Fibroblast of skin of right biceps (primary cell): ENCODE measurements at places on chromosomes 3 and 15.

- DNase-seq = peak; percentile 49
Observed at GRCh38 chr3:45665101-45665572, 24.1 kb upstream of the SACM1L start.

- no peak for DNase-seq
Observed at GRCh38 chr15:80582816-80583423, 112.2 kb upstream of the ABHD17C start.

DNA sequence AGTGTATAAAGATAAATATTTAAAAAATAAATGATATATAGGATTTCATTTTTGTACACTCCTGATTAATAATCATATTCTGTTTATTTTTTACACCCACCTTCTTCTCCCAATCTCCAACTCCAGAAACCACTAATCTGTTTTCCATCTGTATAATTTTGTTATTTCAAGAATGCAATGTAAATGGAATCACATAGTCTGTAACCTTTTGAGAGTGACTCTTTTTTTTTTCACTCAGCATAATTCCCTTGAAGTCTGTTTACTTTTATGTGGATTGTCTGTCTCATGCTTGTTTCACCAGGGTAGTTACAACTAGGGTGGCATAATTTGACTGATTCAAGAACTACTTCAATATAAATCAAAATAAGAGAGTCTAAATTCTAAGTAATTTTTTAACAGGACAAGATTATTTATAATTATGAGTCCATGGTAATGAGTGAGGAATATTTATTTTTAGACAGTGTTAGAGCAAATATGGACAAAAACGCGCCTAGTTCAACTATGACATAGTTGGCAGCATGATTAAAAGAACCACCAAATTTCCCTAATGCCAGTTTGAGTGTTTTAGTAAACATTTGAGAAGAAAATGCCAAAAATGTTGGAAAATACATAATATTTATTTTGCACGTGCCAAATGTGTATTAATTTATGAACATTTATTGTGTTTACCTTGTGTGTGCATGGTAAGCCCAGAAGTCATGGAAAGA lies 19.4 kb upstream of the MFSD1 start:
- no peak for DNase-seq

DNA sequence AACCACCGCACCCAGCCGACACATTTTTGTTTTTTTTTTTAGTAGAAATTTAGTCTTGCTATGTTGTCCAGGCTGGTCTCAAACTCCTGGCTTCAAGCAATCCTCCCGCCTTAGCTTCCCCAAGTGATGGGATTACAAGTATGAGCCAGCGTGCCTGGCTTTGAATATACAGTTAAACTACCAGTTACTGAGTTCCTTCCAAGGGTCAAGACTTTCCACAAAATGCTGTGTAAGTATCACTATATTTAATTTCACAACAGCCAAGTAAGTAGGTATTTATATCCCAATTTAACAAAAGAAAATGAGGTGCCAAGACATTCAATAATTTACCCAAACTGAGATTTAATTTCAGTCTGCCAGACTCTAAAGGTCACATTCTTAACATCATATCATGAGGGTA lies 181.3 kb upstream of the TMC3 start:
- no peak for DNase-seq

- peak; percentile 50 for DNase-seq
Observed at GRCh38 chr3:1578124-1578806, 485.4 kb downstream of the CNTN6 start.

GRCh38 chr3:52289338-52289746 lies 1.7 kb downstream of the GLYCTK start:
- DNase-seq = no peak

DNA sequence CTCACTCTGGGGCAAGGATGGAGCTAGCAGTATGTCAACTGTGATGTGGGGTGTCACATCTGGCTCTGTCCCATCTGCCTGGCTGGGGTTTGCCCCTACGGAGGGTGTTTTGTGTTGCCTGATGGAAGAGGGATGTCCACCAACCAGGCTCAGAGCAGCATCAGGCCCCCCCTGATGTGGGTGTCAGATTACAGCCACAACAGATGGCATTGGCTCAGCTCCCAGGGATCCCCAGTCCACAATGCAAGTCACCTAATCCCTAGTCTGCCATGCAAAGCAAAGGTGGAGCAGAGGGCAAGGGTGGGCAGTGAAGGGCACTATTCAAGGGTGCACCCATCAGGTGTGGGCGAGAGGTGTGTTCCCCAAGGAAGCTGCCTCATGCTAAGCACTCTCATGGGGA lies 48.9 kb upstream of the AMOTL2 start:
- DNase-seq = peak; percentile 73

DNA sequence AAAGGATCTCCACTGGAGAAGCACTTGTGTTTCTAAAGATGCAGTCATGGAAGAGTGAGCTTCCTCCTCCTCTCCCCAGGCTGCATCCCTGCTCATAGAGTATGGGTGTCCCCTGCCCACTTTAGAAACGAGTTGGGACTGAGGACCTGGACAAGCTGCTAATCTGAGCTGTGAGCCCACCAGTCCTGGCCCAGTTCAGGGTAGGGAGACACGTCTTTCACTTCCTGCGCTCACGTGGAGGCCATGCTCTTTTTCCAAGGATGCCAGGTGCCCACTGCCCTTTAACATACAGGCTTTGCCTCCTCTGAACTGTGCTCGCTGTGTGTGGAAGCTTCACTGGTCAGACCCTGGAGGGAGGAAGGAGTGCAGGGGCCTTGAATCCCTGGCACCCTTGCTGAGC lies 316.3 kb downstream of the UACA start:
- DNase-seq = no peak

GRCh38 chr3:39260957-39261356 lies 18.9 kb downstream of the CX3CR1 start:
- DNase-seq = peak; percentile 85

DNA sequence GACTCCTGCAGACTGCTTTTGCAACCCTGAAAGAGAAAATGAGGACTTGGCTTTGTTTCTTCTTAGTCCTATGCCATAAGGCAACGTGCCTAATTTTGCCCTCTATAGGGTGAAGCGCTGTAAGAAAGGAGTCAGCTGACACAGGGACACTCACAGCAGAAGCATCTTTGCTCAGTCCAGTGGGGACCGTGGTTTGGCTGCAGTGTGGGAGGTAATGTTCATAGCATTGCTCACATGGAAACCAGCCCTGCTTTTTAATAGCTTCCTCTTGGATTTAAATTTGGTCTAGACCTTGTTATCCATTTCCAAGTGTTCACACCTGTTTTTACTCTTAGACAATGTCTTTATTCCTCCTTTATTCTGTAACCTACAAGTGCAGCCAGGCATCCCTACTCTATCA lies 1032.1 kb downstream of the NTRK3 start:
- peak; percentile 84 for DNase-seq

DNA sequence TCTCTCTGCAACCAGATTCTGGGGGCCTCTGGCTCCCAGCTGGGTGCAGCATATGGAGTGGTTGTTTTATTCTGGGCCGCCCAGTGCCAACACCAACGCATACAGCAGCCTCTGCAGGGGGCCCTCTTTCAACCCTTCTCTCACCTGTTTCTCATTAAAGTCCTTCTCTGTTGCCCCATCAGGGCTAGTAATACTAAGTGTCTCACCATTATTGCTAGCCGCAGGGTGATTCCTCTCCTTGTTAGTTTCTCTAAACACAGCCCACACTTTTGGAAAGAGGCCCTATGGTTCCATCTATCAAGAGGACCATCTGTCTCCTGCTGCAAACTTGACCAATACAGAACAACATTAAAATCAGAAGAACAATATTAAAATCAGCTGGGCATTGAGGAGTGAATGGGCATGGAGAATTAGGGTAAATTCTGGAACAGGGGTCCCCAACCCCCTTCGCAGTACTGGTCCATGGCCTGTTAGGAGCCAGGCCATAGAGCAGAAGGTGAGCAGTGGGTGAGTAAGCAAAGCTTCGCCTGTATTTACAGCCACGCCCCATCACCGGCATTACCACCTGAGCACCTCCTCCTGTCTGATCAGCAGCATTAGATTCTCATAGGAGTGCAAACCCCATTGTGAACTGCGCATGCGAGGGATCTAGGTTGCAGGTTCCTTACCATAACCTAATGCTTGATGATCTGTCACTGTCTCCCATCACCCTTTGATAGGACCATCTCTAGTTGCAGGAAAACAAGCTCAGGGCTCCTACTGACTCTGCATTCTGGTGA lies 36.5 kb downstream of the ALS2CL start:
- no peak for DNase-seq

DNA sequence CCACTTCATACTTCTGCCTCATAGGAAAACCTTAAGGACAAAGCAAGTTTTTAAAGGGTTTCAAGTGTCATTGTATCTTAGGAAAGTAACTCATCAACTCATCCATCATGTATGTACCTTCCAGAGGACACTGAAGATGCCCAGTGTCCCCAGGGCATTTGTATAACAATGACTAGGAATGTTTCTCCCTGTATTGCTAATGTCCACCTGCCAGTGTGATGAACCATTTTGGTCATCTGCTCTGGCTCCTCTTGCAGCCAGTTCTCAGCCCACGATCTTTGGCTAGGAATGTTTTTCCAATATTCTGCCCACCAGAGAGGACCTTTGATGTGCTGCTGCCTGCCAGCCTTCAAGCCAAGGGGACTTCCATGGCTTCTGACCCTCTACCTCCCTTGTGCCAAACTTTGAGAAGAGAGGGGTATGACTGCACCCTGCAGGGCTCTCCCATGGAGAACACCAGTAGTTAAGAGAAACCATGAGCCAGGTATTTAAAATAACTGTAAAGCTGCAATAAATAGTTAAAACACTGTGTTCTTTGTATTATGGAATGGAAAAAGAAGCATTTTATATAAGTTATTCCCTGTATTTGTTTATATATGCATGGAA lies 11.4 kb downstream of the LMOD3 start:
- no peak for DNase-seq

- no peak for DNase-seq
Observed at GRCh38 chr3:33521736-33522135, 81.5 kb upstream of the UBP1 start.

DNA sequence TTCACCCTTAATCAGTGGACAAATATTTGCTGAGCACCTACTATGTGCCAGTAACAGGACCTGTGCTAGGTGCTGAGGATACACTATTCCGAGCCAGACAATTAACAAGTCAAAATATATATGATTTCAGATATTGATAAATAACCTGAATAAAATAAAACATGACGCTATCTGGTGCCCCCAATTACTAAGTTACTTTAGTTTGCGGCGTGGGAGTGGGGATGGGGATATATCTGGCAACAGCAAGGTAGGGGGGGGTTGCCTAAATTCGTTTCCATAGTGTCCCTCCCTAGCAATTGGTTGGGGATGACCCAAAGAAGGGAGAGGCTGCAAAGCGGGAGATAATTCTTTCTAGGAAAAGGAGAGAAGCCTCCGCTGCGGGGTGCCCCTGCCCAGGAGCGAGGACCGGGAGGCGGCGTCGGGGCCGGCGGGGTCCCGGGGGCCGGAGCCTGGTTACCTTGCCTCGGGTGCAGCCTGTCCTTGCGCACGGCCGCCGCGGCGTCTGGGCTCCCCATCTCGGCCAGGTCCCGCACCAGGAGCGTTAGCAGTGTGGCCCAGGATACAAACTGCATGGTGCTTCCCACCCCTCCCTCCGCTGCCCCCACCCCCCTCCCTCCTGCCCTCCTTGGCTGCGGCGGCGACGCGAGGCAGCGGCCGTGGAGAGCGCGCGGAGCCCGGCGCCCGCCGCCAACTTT lies 567 bp downstream of the ADAMTS9 start:
- no peak for DNase-seq

GRCh38 chr15:72033285-72033684 lies 84.7 kb downstream of the MYO9A start:
- no peak for DNase-seq

DNA sequence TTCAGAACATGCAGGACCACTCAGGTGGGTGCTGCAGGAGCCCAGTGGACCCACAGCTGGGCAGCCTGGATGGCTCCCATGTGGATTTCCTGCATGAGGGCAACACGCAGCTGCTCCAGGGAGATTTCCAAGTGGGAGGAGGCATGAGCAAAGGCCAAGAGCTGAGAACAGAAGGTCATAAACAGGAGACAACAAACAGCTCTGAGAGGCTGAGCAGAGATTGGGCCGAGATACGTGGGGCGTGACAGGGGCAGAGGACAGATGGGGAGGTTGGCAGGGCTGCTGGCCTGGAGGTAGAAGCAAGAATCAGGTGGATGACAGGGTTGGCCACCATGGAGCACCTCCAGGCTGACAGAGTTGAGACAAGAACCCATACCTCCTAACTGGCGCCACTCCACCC lies 2.9 kb downstream of the PHGR1 start:
- no peak for DNase-seq

DNA sequence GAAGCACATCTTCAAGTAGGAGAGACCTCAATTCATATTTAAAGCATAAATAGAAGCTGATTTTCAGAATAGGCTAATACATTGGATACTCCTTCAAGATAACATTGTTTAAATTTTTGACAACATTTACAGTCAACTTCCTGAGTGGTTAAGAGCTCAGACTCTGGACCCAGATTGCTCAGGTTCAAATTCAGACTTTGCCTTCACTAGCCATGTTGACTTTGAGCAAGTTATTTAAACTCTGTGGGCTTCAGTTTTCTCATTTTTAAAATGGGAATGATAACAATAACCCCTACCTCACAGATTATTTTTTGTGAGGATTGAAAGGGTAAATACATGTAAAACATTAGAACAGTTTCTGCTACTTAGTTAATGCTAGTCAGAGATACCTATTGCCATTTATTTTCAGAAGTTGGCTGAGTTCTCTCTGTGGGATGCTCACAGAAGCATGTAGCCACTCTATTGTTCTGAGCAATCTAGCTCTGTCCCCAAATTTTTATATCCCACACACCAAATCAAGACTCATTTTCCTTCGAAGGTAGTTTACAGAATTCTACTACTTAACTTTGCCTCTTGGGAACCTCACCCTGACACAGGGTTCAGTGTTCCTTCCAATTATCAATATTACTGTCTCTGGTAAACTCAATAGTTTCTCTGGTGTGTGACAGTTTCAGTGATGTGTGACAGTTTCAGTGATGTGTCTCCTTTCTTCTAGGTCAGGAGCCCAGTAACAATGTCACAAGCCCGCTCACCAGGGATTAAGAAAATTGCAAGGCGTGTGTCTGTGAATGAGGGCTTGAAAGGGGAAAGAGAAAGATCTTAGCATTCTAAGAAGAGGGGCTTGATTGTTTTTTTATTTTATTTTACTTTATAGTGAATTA lies 79.4 kb upstream of the OSTN start:
- no peak for DNase-seq

- DNase-seq = peak; percentile 77
Observed at GRCh38 chr15:47432826-47433225, 284.5 kb upstream of the SEMA6D start.

- no peak for DNase-seq
Observed at GRCh38 chr15:52233405-52233804, 42.2 kb upstream of the GNB5 start.

DNA sequence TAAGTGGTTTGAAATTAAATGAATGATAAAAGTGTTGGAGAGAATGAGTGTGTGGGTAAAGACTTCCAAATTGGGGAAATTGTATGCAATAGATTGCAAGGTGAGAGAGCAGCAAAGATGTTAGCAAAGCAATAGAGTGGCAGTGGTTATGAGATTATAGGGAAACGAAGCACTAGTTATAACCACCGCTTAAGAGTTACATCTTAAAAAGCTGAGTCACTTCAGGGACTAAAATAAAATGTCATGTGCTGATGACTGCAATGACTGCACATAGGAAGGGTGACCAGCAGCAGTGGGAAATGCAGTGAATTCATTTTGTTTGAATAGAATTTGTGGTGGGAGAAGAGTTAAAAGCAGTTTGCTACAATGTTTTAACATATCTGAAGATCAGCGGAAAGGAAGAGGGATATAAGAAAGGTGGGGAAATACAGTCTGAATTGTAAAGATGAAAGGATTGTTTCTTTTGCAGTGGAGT lies 127.3 kb downstream of the RAP2B start:
- peak; percentile 36 for DNase-seq
